ENCODE measurements at places on chromosomes 1 and 21. TPM values are rescaled to one million over a fixed set of nuclear protein-coding genes. Genes with fewer than 3 reads are reported as not detected.

- no peak overlapping the region for H3K27ac ChIP-seq
- H3K4me3 ChIP-seq = no peak overlapping the region
- no peaks in the 10 kb centered on the region for H3K36me3 ChIP-seq
- no peaks in the 10 kb centered on the region for H3K4me1 ChIP-seq
Observed at GRCh38 chr21:32538147-32538792, 47.1 kb downstream of the TCP10L start.

DNA sequence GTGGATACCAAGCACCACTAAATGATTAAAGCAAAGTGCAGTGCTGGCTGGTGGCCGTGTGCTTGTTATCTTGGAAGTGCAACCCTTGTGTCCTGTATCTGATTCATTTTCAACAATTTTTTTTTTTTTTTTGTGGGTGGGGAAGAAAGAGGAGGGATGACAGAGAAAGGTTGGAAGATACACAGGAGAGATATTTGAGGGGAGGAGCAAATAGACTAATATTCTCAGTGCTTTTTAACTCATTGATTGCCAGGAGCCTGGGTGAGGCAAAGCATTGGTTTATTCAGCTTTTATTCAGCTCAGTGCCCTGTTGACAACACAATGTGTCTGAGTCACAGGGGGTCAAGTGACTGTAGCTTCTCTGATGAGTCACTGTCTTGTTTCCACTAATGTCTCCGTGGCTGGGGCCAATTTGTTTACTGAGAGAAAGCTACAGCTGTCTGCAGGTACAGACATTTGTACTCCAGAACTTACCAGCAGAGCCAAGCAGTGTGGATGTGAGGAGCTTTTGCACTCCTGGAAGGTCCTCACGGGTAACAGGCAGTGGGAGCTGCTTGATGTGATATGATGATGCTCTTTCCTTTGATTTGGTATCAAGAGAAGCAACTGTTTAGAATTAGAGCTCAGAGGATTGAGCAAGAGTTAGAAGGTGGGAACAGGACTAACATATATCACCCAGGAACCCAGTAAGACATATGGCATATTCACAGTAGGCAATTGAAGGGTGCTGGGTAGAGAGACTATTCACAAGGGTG is 23.6 kb upstream of the DNM3 start:
- no peaks in the 10 kb centered on the region for H3K36me3 ChIP-seq
- no peak overlapping the region for H3K4me3 ChIP-seq
- no peak overlapping the region for H3K27ac ChIP-seq

DNA sequence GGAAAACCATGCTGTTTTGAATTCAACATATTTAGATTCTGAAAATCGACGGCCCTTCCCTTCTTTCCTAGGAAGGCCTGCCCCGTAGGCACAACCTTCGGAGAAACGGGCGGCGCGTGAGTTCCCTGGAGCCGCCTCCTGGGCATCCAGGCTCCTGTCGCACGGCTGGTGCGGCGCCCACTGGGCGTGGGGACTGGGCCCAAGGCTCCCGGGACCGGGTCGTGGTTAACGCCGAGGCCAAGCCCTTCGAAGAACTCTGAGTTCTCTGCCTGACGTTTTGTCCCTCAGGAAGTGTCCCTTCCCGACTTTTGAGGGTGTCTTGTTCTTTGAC is 19.2 kb upstream of the TBX15 start:
- no peak overlapping the region for H3K27ac ChIP-seq
- DNase-seq = no peak
- H3K4me3 ChIP-seq = no peak overlapping the region
- H3K4me1 ChIP-seq = peaks cover 14% of the 10 kb centered on the region

GRCh38 chr21:35208810-35209517 is 159.9 kb upstream of the RUNX1 start:
- H3K27me3 ChIP-seq = no peaks in the 10 kb centered on the region
- H3K27ac ChIP-seq = no peak overlapping the region
- no peak for DNase-seq
- H3K4me3 ChIP-seq = no peak overlapping the region
- H3K4me1 ChIP-seq = peaks cover 30% of the 10 kb centered on the region
- no peaks in the 10 kb centered on the region for H3K36me3 ChIP-seq

DNA sequence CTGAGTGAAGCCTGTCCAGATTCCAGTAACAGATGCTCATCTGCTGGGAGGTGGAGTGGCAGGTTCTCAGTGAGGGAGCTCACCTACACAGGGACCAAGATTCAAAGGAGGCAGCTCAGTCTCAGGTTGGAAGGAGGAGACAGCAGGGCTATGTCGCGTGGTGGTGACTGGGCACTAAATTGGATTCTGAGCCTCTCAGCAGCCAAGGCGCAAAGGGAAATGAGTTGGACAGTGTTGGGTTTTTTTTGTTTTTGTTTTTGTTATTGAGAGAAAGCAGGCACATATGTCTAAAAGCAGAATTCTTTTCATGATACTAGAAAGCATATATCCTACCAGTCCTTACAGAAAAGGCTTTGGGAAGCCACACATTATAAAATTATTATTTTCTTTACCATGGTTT is 26.2 kb downstream of the UMODL1 start:
- no peak for DNase-seq
- no peak overlapping the region for H3K4me3 ChIP-seq
- H3K27me3 ChIP-seq = peaks cover 6% of the 10 kb centered on the region

- no peaks in the 10 kb centered on the region for H3K27me3 ChIP-seq
- H3K4me1 ChIP-seq = peaks cover 63% of the 10 kb centered on the region
- DNase-seq = no peak
Observed at GRCh38 chr1:214445831-214446614, 105.4 kb downstream of the PTPN14 start.

The GBP2 gene
- 4.4 TPM for total RNA-seq

The AXDND1 gene
- 1.4 TPM for total RNA-seq

The KRTAP19-6 gene
- total RNA-seq = not detected
